Stimulated activated CD8-positive, alpha-beta memory T cell treated with anti-CD3 and anti-CD28 coated beads, Interleukin-7, amount 100 ng/mL, for 1 hour (primary cell): ENCODE measurements at places on chromosomes 5 and 9.

DNA sequence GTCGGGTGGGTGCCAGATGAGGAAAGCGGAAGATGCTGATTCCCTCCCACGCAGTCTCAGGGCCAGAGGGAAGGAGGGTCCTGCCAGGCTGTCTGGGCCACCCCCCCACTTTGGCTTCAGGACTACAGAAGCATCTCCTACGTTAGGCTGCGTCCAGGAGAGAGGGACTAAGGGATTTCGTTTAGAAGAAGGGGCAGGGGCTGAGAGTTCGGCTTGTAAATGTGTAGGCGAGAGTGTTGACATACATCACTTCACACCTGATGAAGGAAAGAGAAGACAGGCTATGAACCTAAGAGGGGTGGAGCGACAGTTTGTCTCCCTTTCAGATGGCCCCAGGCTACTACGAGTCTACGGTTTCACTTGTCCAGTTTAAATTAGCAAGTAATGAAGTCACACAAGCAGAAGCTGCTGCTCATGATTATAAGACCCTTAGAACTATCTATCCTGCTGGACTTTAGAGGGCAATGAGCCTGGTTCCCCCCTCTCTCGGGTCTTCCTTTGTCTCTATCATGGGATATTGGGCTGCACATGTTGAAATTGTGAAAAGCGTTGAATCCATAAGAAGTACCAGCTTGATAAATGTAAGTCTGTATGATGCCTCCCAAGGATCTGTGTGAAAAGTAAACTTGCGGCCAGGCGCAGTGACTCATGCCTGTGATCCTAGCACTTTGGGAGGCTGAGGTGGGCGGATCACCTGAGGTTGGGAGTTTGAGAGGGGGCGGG lies 193.0 kb downstream of the AOPEP start:
- DNase-seq = no peak

GRCh38 chr5:132013006-132013689 lies 1.7 kb upstream of the ACSL6 start:
- DNase-seq = no peak

DNA sequence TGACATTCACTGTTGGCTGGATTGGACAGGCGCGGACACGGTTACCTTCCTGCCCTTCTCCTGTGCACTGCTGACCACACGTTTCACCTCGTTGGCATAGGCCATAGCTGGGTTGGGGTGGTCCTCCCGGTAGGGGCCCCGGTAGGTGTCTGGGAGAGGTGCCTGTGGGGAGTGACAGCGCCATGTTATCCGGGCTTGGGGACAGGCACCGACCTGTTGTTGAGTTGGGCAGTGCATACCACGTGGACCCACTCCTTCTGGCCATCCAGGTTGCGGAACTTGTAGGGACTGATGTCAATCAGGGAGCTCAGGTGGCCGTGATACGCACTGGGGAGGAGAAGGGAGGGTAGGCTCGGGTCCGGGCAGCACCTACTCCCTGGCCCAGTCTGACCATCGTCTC lies 8.2 kb downstream of the PHYKPL start:
- no peak for DNase-seq

GRCh38 chr5:10797261-10797660 lies 36.2 kb upstream of the DAP start:
- DNase-seq = no peak

DNA sequence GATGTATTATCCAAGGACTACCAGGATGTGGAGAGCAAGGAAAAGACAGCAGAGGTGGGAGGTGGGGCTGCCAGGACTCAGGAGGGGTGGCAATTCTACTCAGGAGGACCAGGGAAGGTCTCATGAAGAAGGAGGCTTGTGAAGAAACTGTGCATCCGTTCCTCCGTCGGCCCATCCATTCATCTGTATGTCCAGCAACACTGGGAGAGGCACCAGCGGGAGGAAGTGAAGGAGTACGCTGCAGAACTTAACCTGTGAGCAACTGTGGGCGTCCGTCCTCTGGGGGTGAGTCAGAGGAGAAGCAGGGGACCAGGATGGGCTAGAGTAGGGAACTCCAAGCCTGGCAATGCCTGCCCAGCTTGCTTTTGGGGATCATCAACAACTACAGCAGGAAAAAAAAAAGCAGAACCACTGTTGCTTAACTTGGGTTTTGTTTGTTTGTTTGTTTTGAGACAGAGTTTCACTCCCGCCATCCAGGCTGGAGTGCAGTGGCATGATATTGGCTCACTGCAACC lies 47.3 kb upstream of the NEURL1B start:
- DNase-seq = no peak

DNA sequence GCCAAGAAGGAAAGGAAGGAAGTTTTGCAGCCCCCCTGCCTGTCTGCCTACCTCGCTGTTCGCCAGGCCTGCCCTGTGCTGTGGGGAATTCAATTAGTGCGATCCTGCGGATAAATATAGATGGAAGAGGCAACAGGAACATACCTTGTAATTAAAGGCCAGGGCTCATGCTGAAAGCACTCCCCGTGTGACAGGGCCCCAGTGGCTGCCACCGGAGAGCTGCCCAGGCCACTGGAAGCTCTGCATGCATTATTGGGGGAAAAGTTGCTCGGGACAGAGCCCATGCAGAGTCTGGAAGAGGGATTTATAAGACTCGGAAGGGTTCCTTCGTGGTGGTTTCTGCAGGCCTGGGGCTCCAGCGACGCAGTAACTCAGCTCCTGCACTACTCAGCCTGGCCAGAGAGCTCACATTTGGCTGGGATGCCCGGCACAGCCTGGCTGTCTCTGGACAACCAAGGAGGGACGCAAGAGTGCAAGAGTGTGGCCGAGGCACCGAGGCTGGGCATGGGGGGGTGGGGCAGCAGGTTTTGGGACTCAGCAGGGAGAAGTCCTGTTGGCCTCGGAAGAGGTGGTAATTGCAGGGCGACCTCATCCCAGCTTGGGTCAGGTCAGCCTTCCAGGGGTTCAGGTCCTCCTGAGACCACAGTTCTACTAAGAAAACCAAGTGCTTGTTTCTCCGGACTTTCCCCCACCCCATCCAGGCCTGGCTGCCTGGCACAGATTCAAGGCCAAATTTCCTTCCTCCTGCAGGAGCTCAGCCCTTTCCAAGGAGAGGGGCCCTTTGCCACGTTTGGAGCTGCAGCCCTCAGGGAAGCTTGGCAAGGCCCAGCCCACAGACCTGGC lies 68.1 kb upstream of the GGTA1 start:
- no peak for DNase-seq

DNA sequence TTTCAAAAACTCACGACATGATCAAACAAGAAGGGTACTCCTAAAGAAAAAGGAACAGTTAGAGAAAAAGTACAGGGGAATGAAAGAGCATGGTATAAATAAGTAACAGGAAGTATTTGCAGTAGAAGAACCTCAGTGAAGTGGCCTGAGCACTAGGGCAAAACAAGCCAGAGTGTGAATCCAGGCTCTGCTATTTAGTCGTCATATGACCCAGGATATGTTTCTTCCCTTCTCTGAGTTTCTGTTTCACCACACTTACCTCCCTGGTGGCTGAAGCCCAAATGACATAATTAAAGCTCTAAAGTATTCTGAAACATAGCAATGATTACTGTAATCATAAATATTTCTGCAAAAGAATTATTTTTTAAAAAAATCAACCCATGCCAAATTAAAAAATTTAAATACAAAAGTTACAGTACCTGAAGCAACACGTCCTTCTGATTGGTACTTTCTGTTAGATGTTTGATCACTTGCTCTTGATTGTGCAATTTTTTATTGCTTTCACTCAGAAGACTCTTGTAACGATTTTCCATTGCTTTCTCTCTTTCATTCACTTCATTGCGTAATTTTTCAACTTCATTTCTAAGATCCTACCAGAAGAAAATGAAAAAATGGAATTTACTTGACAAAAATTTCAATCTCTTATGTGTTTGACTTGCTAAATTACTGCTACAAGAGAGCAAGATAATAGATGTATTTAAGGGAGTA lies 88.9 kb downstream of the CDK5RAP2 start:
- no peak for DNase-seq

DNA sequence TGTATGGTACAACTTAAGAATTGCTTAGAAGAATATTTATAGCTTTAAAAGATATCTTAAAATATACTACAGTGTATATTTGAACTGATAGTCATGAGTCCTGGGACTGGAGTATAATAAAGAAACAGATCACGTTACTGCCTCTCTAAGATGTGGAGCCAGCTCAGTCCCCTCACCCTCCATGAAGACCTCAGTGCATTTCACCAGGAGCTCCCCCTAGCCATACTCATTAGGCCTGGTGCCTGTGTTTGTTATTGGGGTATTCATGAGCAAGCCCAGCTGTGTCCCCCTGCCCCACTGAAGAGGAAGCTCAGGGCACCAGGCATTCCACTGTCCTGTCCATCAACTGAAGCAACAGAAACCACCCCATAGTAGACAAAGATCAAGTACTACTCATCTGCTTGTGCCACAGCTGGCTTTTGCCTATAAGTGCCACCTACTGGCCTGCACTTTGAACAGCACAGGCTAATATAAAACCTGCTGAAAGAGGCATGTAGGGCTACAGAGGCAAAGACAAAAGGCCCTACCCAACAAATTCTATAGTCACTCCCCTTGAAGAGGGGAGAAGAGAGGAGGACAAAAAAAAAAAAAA lies 850.2 kb upstream of the NUDT12 start:
- DNase-seq = no peak

DNA sequence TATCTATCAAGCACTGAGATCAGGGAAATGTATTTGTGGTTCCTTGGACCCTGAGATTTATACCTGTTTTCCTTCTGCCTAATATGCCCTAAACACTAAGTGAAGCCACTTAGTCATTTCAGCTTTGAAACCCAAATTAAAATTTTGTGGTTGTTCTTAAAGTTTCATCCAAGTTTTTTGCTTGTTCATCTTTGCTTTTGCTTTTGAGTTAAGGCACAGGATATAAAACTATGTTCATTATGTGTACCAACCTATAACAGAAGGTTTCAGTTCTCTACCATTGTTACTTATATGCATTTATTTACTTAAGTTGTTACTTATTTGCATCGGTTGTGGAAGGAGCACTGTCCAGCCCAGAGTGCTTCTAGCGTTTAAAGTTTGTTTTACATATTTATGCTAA lies 382.3 kb downstream of the PTPRD start:
- DNase-seq = no peak

DNA sequence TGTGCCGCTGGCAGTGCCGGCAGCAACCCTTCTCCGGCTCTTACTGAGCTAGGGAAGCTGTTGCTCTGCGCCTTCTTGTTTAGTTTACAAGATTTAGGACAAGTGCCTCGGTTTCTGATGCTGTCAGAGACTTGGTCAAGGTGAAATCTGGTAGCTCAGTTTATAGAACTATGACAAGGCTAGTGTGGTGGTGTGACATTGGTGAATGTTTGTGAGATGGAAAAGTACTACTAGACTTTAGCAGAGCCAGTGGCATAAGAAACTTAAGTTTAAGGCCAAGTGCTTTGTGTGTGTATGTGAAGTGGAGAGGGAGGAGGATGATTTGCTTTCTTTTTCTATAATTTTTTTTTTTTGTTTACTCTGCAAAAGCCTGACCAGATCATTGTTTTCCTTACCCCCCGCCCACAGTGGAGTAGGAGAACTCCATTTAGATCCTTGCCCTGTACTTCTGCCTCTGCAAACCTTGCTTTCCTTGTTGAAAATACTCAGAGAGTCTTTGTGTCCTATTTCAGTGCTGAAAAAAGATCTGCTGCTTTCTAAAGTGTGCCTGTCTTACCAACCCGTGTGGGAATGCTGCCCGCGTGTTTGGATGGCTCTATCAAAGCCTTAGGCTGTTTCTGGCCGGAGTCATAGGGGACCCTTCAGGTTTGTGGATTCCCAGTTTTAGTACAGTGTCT lies 75.9 kb downstream of the TRIO start:
- no peak for DNase-seq

GRCh38 chr9:129604766-129605163 lies 16.1 kb downstream of the C9orf50 start:
- no peak for DNase-seq

- DNase-seq = no peak
Observed at GRCh38 chr9:95090023-95090791, 227.3 kb downstream of the FANCC start.

DNA sequence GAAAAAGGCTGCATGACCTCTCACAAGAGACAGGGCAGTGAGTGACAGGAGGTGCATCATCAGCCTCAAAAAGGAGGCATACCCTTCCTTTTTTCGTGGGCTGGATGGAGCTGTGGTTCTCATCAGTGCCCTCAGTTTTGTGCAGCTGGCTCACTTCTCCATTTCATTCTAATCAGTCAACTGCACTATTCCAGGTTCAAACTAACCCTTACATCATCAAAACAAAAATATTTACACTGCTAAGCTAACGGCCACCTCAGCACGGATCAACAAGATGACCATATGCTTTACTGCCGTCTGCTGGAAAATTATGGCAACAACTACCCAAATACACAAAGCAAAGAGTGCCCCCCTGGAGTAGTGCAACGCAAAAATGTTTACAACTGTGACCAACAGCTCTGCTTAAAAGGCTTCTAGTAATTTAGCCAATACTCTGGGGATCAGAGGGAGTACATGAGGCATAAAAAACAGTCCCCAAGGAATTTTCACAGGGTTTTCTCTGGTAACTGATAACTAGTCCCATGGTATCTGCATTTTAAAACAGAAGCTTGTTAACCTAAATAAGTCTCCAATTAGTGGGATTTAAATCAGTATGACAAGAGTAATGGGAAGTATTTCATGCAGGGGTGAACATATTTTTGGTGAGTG lies 10.8 kb downstream of the KCNV2 start:
- no peak for DNase-seq

- no peak for DNase-seq
Observed at GRCh38 chr9:136437839-136438547, 1.7 kb downstream of the INPP5E start.

- no peak for DNase-seq
Observed at GRCh38 chr5:3009605-3010004, 258.1 kb upstream of the IRX2 start.

DNA sequence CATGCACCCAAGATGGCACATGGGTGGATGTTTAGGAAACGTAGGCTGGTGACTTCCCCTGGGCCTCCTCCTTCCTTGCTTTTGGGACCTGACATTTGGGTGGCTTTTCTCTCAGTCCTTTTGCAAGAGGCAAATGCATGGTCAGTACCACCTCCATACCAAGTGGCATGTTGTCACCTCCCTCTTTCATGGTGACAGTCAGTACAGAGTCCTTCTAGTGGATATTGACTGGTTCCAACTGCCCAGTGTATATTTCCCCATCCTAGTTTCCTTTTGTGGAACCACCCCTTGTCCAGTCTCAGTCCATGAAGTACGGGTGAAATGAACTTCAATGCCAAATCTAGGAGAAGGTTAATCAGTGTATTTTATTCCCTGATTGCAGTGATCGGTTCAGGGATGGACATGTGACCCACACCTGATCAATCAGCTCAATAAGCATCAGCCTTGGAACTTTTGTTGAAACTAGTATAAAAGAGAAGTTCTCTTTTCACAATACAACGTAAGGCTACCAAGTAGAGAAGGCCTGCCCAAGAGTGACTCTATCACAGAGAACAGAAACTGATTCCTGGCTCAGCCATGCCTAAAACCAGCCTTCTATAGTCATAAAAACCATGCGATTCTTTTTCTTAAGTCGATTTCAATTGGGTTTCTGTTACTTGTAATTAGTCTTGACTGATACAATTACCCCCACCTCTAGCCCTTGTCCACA lies 143.4 kb upstream of the KLF9 start:
- no peak for DNase-seq
